ENCODE measurements at places on chromosomes 7 and 10. TPM values are rescaled to one million over a fixed set of nuclear protein-coding genes. Genes with fewer than 3 reads are reported as not detected.

SAP25 gene
- 3.4 TPM for total RNA-seq

H2BK1 gene
- not detected for total RNA-seq

TMEM270 gene
- total RNA-seq = not detected

PDK4 gene
- total RNA-seq = not detected

KMT2C gene
- 49.8 TPM for total RNA-seq

HOXA9 gene
- total RNA-seq = 10.0 TPM

DNA sequence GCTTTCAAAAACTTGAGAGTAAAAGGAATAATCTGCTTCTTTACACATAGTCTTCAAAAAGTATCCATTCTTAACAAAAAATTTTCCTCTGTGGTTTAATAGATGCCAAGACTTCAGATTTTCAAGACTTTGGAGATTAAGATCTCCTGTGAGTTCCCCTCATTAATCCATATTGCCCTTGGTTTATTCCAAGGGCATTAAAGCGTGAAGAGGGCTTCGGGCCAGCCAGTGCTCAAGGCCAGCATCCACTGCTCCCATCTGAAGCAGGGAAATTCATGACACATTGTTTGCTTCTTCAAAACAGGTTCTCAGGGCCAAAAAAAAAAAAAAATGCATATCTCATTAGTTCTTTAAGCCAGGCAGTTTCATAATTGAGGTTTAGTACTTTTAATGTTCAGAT, 137.3 kb upstream of the RHOBTB1 start:
- no peak for DNase-seq

GRCh38 chr7:17939606-17940301, 540 bp downstream of the SNX13 start:
- DNase-seq = peak; percentile 13

DNA sequence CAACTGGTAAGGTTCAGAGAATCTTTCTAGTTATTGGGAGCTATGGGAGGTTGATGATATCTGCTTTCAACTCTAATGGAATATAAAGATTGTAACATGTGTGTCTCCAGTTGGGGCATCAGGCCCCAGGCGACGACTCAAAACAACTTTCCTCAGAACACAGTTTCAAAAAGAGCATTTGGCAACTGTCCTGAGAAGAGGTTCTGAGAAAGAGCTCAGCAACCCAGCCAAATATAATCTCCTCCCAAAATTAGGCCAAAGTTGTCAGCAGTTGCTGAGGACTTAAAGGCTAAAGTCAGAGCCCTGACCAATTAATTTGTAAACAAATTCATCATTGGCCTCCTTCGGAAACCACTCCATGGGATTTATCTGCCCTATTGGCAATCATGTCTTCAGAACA, 251.1 kb upstream of the NFE2L3 start:
- DNase-seq = no peak

GRCh38 chr10:59991661-59992060, 85.3 kb upstream of the CCDC6 start:
- DNase-seq = no peak

- no peak for DNase-seq
Observed at GRCh38 chr7:102073931-102074880, 212.5 kb upstream of the SH2B2 start.

DNA sequence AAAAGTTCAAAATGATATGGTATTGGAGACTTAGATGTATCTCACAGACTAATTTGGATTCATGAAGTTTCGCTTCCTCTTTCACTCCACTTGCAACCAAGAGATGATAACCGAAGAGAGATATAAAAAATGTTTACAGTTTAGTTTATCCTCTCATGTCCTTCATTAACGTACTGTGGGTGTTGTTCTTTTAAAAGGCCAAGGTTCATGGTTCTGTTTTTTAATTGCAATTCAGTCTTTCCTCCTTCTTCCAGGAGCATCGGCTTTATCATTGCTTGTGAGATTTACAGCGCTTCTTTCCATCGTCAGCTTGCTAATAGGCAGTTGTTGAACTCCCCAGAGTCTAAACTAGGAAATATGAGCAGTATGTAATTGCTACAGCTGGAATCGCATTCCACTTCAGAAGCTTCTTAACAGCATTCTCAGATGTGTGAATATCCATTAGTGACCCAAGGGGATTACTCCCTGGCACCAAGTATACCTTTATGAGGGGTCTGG, 75.9 kb upstream of the HGF start:
- DNase-seq = no peak

- DNase-seq = no peak
Observed at GRCh38 chr7:12030116-12030515, 181.0 kb upstream of the TMEM106B start.

- DNase-seq = no peak
Observed at GRCh38 chr10:62033125-62033524, 131.6 kb downstream of the ARID5B start.

- DNase-seq = no peak
Observed at GRCh38 chr10:127849921-127850320, 42.8 kb downstream of the CLRN3 start.

- DNase-seq = peak; percentile 83
Observed at GRCh38 chr7:74026903-74027682, 880 bp upstream of the ELN start.

Measured in neural crest cell (in vitro differentiated cells).